ENCODE measurements at places on chromosomes 12 and 14.

- DNase-seq, result no peak
These were observed 58.4 kb upstream of the STAC3 start for GRCh38 chr12:57309420-57309819.

GRCh38 chr14:61191733-61192132, 89.4 kb downstream of the TMEM30B start:
- no peak for DNase-seq

DNA sequence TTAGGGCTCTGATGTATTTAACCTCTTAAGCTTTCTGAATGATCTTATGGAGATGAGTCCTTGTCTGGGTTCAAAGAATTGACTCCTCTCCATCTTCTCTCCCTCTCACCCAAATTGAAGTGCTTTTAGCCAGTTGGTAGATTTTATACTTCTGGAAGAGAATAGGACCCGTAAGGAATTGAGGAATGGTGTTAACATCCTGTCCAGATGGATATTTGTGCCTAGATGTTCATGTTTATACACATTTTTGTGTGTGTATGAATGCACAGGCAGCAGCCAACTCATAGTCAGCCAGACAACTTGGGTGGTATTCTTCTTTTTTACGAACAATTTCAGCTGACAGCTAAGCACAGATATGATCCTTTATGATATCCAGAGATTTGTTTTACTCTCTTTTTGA, 449.6 kb upstream of the RGS6 start:
- DNase-seq, result no peak

- DNase-seq, result no peak
These were observed 9.2 kb downstream of the NID2 start for GRCh38 chr14:52059649-52060048.

GRCh38 chr12:4865246-4865645, 44.5 kb upstream of the KCNA1 start:
- no peak for DNase-seq

DNA sequence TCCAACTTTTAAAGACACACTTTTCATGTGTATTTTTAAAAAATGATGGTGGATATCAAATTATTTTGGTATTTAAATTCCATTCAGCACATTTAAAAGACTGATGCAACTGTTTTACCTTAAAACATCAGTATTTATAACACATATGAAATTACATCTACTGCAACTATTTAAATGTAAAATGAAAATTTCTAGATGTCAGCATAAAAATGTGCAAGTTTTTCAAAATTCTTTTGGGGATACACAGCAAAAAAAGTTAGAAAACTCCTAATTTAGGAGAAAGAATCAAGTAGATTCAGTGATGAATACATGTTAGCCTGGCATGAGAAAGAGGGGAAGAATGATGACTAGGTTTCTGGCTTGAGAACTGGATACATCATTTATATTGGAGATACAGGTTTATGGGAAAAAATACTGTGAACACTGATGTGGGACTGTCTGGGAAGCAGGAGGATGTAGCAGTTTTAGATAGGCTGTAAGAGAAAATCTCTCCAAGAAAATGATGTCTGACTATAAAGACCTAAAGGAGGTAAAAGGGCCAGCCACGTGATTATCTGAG, 9.2 kb downstream of the SOS2 start:
- no peak for DNase-seq

DNA sequence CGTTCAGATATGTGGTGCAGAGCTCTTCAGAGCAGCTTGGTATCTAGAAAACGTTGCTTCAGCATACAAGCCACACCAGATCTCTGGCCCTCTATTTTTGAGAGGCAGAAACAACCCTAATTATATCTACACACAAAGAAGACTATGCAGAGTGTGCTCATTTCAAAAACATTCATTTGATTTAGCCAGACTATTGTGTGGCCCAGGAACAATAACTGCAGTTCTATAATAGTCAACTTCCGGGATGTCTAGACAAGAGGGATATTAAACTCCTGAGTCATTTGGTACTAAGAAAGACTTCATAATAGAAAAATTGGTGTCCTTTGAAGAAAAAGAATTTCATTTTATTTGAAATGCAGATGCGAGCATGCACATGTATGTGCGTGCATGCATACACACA, 153.8 kb downstream of the PELI2 start:
- no peak for DNase-seq

GRCh38 chr14:53265025-53265424, 111.9 kb upstream of the DDHD1 start:
- no peak for DNase-seq

DNA sequence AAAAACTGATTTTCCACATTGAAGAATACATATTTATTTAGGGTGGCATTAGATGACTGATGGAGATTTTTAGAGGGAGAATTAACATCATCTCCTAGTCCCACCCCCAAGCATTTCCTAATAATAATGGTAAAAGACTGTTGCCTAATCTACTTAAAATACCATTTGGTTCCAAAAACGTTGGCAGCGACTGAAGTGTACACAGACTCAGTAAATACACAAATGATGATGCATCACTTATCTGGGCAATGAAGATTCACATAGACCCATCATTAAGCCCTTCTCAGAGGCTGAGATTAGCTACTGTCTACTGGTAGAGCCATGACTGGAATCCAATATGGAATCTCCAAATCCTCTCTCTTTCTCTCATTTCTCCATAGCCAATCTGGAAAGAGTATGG, 18.2 kb downstream of the RTN1 start:
- DNase-seq, result no peak

GRCh38 chr12:109921982-109922381, 21.9 kb downstream of the TCHP start:
- no peak for DNase-seq

- no peak for DNase-seq
These were observed 348.3 kb downstream of the BMP4 start for GRCh38 chr14:53608369-53608768.

DNA sequence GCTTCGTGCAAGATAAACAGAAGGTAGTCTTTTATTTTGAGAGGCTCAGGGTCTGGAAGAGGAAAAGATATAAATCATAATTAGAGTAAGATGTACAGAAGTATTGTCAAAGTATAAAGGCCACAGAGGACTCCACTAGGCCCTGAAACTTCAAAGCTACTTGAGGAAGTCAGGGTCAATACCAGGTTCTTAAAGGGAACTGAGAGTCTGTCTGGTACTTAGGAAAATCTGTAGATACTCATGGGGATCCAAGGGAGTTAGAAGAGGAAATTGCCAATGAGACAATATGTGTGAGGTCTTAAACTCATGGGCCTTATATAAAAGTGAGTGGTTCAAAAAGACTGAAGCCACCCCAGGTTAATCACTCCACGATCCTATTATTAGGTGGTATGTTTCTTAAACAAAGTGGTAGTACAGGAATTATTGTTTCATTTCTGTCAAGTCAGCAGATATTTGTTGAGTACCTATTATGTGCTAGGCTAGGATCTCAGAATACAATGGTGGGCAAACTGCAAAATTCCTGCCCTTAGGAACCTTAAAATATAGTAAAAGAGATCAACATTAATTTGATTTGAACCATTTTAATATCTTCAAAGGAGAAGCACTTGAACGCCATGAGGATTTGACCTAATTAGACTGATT, 314.6 kb downstream of the ADAMTS20 start:
- no peak for DNase-seq

- no peak for DNase-seq
These were observed 336.1 kb downstream of the MED13L start for GRCh38 chr12:115941362-115941761.

DNA sequence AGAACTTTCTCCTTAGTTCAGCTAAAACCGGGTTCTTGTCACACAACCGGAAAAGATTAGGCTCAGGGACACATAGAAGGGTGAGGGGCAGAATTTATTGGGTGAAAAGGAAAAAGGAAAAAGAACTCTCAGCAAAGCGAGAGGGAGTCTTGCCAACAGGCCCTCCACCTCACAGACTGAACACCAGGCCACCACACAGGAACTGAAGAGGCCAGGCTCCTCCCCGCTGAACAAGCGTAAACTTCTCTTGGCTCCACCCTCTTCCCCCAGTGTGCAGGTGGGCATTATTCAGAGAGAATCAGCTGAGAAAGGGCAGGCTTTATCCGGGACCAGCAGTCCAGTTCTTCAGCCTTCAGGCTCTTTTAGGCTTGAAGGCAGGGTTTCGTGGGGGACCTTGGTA, 125.6 kb upstream of the FGD4 start:
- DNase-seq, result no peak

- no peak for DNase-seq
These were observed 416.5 kb downstream of the NRXN3 start for GRCh38 chr14:78586681-78587080.

DNA sequence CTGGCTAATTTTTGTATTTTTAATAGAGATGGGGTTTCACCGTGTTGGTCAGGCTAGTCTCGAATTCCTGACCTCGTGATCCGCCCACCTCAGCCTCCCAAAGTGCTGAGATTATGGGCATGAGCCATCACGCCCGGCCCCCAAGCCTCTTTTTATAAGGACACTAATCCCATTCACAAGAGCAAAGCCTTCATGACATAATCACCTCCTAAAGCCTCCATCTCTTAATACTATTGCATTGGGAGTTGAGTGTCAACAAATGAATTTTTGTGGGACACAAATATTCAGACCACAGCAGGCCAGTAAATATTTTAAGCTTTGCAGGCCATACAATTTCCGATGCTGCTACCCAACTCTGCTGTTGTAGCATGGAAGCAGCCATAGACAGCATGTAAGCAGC, 10.9 kb downstream of the RNF212B start:
- no peak for DNase-seq

DNA sequence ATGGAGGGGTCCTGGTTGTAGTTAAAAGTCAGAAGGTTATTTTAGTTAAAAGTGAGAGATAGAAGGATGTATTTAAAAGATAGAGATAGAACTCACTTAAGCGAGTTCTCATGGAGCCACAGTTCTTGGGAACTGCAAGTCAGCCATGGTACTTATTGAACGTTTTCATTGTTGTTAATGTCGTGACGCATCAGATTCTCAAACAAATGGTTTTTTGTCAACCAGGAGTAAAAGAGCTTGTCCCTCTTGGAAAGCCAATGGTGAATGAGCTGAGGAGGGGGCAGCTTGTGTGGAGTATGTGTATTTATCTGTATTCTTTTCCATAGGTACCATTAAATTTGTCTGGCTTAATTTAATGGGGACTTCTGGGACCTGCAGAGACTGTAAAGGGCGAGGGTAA, 68.6 kb downstream of the FIGNL2 start:
- DNase-seq, result no peak

- DNase-seq, result no peak
These were observed 859.7 kb downstream of the GALC start for GRCh38 chr14:87133073-87133801.

- no peak for DNase-seq
These were observed 39.8 kb downstream of the GPR135 start for GRCh38 chr14:59425322-59425935.

DNA sequence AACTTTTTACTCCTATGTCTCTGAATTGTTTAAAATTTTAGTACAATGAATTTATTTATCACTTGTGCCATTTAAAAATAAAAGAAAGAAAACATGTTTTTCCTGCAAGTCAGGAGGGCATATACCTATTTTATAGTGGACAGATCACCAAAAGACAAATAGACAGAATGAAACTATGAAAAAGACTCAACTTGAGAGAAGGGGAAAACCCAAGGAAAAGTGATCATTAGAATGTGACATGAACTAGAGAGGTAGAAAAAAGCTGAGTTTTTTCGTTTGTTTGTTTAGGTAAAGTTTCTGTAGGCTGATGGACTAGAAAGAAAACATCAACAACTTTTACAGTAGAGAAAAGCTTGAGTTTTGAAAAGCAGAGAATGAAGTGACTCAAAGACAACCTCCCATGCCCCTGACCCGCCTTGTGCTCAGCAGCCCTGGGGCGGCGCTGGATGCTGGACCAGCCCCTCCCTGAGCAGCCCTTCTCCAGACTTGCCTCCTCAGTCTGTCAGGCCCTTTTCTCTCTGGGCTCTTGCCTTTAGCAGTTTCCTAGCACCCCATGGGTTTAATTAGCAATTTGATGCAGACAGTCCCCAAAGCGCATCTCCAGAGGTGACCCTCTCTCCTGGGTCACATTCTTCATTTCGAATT, 95.1 kb upstream of the ARID2 start:
- no peak for DNase-seq
